Esophagus squamous epithelium (tissue), 5 donors: ENCODE measurements at places on chromosomes 3 and 15.

- DNase-seq, result no peak
Observed at GRCh38 chr3:128933922-128934253, 54.5 kb downstream of the ACAD9 start.

GRCh38 chr3:79012946-79013362 lies 754.8 kb downstream of the ROBO1 start:
- DNase-seq, result no peak

DNA sequence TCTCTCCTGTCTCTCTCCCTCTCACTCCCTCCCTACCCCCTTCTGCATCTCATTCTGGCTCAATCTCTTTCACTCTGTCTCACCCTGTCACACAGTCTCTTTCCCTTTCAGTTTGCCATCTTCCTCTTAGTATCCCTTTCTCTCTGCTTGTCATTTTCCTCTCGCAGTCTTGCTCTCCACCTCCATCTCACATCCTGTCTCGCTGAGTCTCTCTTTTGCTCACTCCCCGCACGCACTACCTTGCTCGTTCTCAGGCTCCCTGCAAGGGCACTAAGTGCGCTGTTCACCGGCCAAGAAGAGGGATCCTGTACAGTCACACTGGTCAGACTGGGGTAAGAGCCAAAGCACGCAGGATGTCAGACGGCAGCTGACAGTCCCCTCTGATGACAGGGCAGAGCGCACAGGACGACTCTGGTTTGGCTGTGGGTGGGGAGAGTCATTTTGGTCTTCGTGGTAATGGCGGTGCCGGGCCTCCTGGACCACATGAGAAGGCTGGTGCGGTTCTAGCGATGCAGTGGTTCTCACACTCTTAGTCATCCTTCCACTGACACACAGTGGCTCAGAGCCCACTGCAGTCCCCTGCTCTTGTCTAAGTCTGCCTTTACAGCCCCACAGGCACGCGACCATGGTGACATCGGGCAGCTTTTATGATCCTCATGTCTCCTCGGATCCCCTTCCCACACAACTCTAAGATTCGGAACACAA lies 356.8 kb downstream of the FOXP1 start:
- no peak for DNase-seq

DNA sequence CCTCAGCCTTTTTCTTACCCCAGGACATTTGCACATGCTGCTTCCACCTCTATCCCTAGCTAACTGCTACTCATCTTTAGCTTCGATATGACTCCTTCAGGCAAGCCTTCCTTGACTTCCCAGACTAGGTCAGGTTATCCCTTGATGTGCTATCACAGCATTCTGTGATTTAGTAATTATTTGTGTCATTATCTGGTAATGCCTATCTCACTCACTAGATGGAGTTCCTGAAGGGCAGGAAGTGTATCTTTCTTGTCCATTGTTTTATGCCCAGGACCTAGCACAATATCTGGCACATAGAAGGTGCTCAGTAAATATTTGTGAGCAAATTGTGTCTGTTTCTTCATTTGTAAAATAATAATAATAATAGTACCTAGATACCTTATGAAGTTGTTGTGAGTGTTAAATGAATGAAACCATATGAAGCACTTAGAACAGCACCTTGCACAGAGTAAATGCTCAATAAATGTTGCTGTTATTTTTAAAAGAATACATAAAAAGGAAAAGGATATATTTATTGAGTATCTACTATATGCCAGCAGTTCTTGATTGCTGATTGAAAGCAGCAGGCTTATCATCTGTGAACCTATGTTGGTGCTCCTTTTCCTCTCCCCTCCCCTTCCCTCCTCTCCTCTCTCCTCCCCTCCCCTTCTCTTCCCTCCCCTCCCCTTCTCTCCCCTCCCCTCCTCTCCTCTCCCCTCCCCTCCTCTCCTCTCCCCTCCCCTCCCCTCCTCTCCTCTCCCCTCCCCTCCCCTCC lies 31.5 kb downstream of the SQOR start:
- no peak for DNase-seq

GRCh38 chr3:67083277-67083676 lies 85.2 kb downstream of the KBTBD8 start:
- no peak for DNase-seq

GRCh38 chr15:101127506-101128076 lies 124.3 kb downstream of the CHSY1 start:
- DNase-seq, result peak; percentile 15

- no peak for DNase-seq
Observed at GRCh38 chr3:71582036-71582611, 1.4 kb downstream of the FOXP1 start.

- DNase-seq, result no peak
Observed at GRCh38 chr3:197807969-197808587, 17.0 kb downstream of the LRCH3 start.

GRCh38 chr3:78201091-78201490 lies 1161.2 kb downstream of the ROBO2 start:
- DNase-seq, result no peak

DNA sequence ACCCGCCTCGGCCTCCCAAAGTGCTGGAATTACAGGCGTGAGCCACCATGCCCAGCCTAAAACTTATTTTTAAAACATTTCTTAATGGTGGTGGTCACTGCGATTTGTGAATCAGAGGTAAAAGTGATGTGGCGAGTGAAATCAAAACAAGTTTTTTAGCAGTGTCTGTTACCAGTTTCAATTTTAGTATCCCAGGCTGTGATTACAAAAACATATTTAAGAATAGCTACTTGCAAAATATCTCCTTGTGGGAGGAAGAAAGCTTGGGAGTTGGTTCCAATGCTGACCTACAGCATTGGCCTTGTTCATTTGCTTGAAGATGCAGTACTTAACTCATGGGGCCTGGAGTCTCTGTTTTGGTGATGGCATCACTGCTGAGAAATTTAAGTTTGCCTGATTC lies 4.5 kb downstream of the RAB7A start:
- no peak for DNase-seq

DNA sequence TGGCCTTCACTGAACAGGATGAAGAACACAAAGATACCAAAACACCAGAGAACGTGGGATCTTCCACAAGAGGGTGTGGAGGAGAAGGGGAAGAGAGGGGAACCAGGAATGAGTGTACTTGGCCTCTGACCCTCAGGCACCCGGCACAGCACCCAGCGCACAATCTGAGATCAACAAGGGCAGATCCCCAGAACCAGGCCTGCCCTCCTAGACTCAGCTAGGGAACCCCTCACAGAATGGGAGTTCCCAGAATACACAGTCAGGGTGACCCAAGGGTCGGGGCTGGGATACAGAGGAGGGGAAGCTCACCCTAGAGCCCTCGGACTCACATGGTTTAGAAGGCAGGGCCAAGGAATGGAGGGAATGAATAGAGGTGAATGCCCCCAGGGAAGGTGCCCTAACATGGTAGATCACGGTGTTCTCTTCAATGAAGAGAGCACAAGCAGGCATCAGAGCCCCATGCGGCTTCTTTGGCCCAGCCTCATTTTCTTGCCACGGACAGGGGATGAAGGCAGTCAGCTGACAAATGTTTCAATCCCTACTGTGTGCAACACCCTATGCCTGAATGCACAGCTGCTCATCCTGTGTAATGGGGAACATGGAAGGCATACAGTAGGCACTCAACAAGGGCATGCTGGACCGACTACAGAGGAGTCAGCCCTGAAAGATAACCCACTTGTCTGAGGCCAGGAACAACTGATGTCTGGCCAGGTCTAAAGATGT lies 13.1 kb downstream of the BMF start:
- DNase-seq, result no peak

- no peak for DNase-seq
Observed at GRCh38 chr3:64977308-64978100, 289.7 kb upstream of the ADAMTS9 start.

- no peak for DNase-seq
Observed at GRCh38 chr3:79973482-79973881, 205.7 kb upstream of the ROBO1 start.

DNA sequence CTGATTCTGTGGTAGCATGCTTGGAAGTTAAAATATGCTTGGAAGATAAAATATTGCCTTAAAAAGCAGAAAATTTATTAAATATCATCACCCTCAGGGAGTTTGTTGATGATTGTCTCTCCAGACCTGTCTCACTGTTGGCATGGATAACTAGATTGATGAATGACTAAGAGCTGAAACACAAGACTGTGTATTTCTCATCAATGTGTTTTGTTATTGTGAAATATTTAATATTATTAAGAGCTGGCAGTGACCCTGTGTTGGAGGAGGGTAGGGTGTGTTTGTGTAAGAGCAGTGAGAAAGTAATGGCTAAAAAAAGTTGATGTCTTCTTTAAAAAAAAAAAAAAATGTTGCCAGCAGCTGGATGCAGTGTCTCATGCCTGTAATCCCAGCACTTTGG lies 82.2 kb downstream of the ITPR1 start:
- no peak for DNase-seq

GRCh38 chr15:20349774-20350498 lies 191.7 kb downstream of the GOLGA6L6 start:
- no peak for DNase-seq
